ENCODE measurements at places on chromosomes 12 and 14. TPM values are rescaled to one million over a fixed set of nuclear protein-coding genes. Genes with fewer than 3 reads are reported as not detected.

The ANO2 gene
- not detected for polyA plus RNA-seq

The CPNE6 gene
- polyA plus RNA-seq, result not detected

The EVL gene
- 76.3 TPM for polyA plus RNA-seq

The TAS2R7 gene
- polyA plus RNA-seq, result not detected

The TM9SF1 gene
- polyA plus RNA-seq, result 42.4 TPM

The IGF1 gene
- polyA plus RNA-seq, result not detected

The FAM186B gene
- not detected for polyA plus RNA-seq

The CELA1 gene
- 1.00 TPM for polyA plus RNA-seq

The KRT5 gene
- not detected for polyA plus RNA-seq

The BATF gene
- 95.6 TPM for polyA plus RNA-seq

The LYSET gene
- polyA plus RNA-seq, result 29.9 TPM

The DCN gene
- polyA plus RNA-seq, result not detected

The ERGIC2 gene
- 37.5 TPM for polyA plus RNA-seq

The CCDC196 gene
- not detected for polyA plus RNA-seq

The STAT6 gene
- 89.1 TPM for polyA plus RNA-seq

The TSPAN19 gene
- polyA plus RNA-seq, result not detected

The STON2 gene
- polyA plus RNA-seq, result 0.16 TPM

Measured in immature natural killer cell (primary cell).